ENCODE measurements at places on chromosomes 7 and 10.

DNA sequence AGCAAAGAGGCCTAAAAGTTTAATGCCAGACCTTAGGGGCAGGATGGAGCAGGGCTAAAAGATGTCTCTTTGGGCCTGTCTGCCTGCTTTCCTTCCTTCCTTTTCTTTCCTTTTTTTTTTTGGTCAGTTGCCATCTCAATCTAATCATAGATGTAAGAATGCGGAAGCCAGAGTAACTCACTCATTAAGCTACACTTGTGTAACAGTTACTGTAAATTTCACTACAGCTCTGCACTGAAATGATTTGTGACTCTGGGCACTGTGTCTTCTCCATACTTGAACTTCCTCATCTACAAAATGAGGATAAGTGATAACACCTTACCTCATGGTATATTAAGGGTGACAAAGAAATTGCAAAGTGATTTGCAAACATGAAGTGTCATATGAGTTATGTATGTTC is 75.5 kb upstream of the AGK start:
- no peak for DNase-seq

GRCh38 chr7:29202651-29203069 is 8.1 kb downstream of the CHN2 start:
- DNase-seq, result no peak

GRCh38 chr7:44416941-44417340 is 73.5 kb downstream of the NUDCD3 start:
- no peak for DNase-seq

DNA sequence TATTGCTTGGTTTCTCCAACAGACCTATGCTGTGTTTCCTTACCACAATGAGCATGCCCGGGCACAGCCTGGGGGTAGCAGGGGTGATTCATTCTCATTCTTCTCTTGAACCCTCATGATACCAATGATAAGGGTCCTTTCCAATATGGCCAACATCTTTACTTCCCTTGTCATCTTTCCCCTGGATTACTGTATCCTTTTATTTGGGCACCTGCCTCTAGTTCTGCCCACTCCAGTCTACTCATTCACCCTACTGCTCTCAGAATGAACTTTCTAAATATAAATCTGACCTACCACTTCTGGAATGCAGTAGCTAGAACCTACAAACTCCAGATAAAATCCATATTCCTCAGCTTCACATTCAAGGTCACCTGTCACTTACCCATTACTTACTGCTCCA is 26.4 kb upstream of the ITPRID1 start:
- DNase-seq, result no peak

DNA sequence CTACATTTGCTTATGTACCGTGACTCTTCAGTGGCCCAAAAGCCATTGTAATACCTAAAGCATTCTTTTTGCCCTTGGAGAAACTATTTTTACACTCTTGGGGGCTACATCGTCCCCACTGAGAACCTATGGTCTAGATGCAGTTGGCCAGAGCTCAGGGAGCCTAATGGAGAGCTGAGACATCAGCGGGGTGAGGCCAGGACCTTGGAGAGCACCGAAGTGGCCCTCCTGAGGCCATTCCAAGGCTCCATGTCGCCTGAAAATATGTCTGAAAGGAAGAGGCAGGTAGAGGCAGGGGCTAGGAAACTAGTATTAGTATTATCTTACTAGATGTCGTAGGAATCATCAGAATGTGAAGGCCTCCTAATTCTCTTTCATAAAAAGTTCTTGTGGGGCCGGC is 4.9 kb downstream of the PKD2L1 start:
- no peak for DNase-seq

- no peak for DNase-seq
Measured at GRCh38 chr10:28873540-28873939, 196.2 kb downstream of the BAMBI start.

DNA sequence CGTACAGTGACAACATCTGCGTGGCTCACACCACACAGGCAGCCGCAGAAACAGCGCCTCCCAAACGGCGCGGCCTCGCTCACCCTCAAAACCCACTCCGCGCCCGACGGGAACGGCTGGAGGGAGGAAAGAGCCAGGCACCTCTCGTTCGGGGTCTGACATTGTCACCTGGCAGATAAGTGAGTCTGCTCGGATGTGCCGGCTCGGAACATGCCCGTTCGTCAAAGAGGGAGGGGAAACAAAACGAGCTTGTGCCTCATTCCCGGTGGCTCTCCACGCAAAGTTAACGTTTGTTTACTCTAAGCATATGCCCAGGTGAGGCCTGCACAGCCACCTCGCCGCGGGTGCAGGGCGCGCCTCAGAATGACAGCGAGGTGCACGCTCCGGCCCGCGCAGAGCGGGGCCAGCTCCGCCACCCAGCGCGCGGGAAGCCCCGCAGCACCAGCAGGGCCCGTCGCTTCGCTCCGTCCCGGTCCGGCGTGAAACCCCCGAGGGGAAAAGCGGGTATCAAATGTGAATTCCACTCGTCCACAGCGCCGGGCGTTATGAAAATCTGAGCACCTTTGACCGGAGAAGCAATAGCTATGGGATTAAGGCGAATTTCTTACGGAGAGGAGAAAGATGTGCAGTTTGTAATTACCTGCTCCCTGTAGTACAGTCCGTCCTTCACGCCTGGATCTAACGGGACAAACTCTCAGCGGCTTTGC is 13.1 kb downstream of the CNPY1 start:
- peak; percentile 36 for DNase-seq

DNA sequence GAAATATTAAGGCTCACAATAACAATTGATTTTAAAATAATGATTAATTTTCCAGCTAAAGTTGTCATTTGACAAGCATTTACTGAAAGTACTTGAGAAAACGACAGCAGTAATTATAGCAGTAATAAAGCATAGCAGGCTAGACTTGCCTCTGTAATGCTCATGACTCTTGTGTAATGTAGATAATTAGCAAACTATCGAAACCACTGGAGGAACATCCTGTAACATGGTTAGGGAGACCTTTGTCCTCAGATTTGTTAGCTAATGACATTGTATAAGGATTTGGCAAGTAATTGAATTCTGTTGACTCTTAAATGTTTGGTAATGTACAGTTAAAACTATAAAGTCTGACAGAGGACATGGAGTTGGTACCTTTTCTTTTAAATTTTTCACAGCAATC is 24.8 kb downstream of the ARL4A start:
- DNase-seq, result peak; percentile 39

GRCh38 chr10:95434583-95434982 is 126.6 kb downstream of the SORBS1 start:
- no peak for DNase-seq

GRCh38 chr10:68553138-68553537 is 7.0 kb upstream of the TET1 start:
- DNase-seq, result no peak

- no peak for DNase-seq
Measured at GRCh38 chr10:34046506-34047034, 712.1 kb upstream of the NRP1 start.

GRCh38 chr10:62277971-62278370 is 9.3 kb upstream of the RTKN2 start:
- no peak for DNase-seq

- DNase-seq, result no peak
Measured at GRCh38 chr10:116625845-116626244, 5.1 kb downstream of the PNLIPRP2 start.

DNA sequence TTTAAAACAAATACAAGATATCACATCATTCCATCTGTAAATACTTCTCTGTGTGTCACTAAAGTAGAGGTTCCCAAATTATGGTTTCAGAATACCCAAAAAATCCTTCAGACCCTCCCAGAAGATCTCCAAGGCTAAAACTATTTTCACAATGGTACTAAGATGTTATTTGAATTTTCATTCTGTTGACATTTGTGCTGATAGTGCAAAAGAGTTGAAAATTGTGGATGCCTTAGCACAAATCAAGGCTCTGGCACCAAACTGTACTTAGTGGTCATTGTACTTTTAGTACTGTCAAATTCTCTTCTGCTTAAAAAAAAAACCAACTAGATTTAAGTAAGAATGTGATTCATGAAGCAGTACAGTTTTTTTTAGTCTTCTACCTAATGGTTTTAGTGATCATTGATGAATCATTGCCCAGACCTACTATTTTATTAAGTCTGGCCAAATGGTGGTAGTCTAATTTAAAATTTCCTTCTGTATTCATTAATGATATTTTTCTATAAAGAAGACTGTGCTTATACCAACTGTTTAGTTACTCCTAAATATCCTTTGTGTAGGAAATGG is 50.5 kb downstream of the TPST1 start:
- no peak for DNase-seq

DNA sequence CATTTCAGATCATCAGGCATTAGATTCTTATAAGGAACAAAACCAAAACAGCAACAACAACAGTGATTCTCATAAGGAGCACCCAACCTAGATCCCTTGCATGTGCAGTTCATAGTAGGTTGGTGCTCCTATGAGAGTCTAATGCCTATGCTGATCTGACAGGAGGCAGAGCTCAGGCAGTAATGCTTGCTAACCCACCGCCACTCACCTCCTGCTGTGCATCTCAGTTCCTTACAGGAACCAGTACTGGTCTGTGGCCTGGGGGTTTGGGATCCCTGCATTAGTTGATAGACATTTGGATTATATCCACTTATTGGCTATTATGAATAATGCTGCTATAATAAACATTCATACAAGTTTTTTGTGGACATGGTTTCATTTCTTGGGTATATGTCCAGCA is 14.0 kb downstream of the MKLN1 start:
- DNase-seq, result no peak

GRCh38 chr7:121262221-121262620 is 66.6 kb upstream of the WNT16 start:
- DNase-seq, result no peak
